HT1080 (cell line): ENCODE measurements at places on chromosomes 5 and 9. TPM values are rescaled to one million over a fixed set of nuclear protein-coding genes. Genes with fewer than 3 reads are reported as not detected.

DNA sequence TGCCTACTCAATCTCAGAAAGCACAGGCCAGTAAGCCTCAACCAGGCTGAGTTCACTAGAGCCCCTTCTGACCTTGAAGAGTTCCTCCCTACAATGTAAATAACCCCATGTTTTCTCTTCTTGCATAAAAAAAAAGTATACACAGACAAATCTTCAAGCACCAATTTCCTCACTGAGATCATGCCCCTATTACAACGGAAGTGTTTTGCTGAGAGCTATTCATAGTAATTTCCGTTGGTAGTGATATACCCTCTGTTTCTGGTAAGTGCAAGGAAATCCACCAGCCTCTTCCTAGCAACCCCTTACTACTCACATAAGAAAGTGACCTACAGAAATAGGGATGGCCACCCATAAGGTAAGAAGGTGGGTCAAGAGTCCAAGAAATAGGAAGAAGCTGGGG, 76.4 kb upstream of the TARS1 start:
- DNase-seq = no peak

DNA sequence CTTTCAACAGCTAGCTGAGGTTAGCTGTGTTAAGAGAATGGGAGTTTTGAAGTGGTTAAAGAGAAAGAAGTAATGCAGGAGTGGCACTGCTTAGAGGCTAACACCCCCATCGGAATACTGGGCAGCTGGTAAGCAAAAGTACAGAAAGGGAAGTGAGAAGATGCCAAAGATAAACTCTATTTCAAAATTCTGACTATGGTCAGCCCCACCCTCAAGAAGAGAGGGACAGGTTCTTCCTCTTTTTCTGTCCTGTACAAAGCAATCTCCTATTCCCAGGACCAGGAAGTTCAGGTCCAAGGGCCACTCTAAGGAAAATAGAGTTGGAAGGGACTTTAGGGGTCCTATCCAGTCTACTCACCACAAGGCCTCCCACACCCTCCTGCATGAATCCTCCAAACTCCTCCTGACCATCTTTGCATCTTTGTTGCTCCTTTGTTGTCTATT, 45.9 kb upstream of the JAK2 start:
- no peak for DNase-seq

DNA sequence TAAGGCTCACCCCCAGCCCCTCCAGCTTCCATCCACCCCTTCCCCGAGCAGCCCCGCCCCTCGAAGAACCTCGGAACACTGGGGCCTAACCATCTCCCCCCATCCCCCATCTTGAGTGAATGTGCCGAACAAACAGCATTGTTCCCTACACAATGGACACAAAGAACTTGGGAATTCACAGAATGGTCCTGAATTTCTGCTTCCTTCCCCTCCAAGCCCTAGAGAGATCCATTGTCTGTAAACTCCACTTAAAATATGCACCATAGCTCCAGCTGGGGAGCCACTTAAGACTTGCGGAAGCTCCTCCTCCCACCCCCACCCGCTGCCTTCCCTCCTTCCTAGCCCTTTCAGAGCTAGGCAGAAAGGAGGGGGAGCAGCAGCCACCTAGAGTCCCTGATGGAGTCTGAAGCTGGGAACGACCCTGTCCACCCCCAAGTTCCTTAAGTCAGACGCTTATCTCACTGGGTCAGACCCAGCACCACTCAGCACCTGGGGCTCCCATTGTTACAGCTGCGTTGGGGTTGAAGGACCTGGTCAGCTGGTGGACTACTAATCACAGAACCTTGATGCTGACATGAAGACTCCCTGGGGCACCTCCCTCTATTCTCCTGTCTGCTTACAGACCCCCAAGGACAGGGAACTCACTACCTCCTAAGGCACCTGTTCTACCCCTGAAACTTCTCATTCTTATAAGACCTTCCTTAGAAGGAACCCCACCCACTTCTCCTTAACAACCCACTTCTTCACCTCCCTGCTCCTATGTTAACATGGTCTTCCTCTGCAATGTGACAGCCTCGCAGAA, 61.4 kb downstream of the PCDH1 start:
- no peak for DNase-seq

GRCh38 chr5:154312576-154312975, 122.0 kb downstream of the GALNT10 start:
- peak; percentile 37 for DNase-seq

DNA sequence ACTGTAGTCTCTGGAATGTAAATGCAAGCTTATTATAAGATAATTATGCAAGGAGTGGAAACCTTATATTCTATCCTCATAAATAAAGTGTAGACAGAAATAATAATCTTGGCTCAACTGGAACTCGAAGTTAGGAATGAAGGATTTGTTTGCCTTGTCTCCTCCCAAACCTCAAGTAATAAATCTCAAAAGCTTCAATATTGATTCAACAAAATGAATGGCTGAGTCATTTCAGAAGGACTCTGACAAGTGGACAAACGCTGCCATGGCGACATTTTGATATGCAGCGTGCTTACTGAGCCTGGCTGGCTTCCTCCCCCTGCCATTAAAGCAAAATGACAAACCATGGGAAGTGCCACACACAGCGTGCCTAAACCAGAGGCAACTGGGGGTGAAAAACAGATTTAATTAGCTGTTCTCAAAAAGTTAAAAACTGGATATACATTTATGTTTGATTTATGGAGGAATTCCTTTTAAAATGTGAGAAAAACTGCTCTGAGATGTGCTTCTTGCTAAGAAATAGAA, 10.5 kb upstream of the ADGRV1 start:
- peak; percentile 54 for DNase-seq

GRCh38 chr5:170440771-170441392, 51.7 kb upstream of the KCNMB1 start:
- DNase-seq = no peak

- DNase-seq = no peak
Observed at GRCh38 chr5:131230406-131230805, 33.4 kb upstream of the CDC42SE2 start.

GRCh38 chr9:1522219-1522767, 472.1 kb downstream of the DMRT2 start:
- no peak for DNase-seq

GRCh38 chr5:174750711-174751110, 26.3 kb downstream of the MSX2 start:
- no peak for DNase-seq

DNA sequence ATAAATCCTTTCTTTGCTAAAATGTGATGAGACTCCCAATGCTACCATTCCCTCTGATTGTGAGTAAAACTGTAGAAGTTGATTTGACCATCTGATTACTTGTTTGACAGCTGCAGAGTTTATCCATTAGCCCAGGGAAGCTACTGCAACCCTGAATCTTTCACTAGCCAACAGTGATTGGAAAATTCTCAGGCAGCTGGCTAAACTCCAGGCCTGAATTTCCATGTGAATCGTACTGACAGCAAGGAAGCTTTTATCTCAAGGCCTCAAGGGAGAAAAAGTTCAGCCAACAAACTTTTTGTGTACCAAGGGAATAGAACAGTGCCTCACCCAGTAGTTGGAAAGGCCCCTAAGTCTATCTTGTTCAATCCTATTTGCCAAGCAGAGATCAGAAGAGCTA, 246.7 kb upstream of the TRPM3 start:
- DNase-seq = no peak

DNA sequence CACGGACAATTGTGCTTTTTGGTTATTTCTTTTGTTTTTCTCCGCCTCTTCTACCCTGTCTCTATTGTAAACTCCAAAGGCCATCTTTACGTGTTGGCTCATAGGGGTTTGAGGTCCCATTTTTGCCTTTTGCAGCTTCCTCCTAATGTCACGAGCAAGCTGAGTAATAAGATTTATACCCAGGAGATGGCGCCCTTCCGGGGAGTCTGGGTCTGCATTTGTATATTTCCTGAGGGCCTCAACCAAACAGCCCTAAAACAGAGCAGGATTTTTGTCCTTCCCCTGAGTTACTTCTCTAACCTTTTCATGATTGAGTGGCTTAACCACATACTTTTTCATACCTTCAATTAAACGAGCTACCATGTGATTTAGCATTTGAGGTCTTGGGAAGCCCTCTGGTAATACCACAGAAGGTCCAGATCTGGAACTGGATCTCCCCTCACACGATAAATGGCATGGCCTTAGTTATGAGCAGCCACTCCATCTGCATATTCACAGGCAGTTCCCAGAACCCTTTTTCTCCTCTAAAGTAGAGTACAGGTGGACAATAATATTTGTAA, 11.2 kb upstream of the CFAP95 start:
- DNase-seq = peak; percentile 36

DNA sequence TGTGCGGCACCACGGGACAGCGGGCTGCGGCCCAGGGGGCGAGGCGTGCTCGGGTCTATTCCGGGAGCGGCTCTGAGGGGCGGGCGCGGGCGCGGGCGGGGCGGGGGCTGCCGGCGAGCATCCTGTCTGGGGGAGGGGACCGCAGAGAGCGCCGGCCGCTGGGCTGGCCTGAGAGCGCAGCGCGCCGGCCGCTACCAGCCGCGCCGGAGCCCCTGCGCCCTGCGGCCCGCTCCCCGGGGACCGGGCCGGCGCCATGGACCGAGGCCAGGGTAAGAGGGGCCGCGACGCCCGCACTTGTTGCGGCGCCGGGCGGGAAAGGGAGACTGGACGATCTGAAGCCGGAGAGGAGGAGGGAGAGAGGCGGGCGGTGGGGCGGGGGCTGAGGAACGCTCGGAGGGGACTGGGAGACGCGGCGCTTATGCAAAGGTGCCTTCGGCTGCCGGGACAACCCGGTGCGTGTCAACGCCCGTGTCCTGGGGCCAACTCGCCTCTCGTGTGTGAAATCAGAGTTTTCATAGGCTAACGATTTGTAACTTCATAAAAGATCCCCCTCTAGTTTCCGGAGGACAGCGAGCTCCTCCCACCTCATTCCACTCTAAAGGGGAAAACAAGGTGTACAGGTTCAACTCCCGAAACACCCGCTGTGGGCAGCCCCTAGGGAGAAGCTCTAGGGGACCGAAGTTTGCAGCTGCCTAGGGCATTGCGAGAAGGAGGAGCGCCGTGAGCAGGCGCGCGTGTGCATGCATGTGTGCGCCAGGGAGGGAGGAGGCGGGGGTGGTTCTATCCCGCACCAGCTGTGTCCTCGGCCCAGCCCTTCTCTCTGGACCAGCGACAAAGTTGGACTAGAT, at the start of gene AFAP1L1:
Gene AFAP1L1, plus strand, starts transcription at position 144 of the 848 bp plus-strand sequence. Its CDS starts 110 bp downstream, at position 254.
- no peak for DNase-seq

GRCh38 chr9:110700953-110701352, 32.4 kb downstream of the MUSK start:
- DNase-seq = peak; percentile 46

DNA sequence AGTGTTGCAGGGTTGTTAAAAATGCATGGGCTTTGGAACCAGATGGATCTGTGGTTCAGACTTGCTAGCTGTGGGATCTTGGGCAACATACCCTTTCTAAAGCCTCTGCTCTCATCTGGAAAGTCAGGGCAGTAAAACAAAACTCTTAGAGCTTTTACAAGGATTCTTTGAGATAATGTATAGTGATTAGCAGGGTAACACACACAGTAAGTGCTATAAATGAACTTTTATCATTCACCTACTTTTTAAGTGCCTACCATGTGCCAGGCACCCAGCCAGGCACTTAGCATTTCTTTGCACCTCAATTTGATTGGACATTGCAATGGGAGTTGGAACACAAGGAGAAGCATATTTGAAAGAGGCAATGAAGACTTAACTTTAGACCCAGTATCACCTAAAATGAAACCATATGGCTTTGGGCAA, 208.6 kb upstream of the PAPPA start:
- DNase-seq = no peak

- DNase-seq = no peak
Observed at GRCh38 chr5:168334280-168334679, 42.8 kb downstream of the WWC1 start.

DNA sequence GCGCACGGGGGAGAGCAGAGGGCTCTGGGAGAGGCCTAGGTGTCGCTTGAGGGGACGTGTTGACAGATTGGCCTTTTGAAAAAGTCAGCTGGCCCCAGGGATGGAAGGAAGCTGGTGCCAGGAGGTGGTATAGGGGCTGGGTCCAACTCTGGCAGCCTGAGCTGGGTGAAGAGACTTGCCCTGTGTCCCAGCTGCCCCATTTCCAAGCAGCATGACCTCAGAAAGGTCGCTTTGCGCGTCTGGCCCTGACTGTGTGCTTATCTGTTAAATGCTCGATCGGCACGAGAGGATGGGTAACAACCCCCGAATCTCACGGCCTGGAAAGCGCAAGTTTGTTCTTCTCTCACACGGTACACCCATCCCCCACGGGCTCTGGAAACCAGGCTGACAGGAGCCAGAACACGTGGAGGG, 31.2 kb upstream of the LAMC3 start:
- no peak for DNase-seq

DNA sequence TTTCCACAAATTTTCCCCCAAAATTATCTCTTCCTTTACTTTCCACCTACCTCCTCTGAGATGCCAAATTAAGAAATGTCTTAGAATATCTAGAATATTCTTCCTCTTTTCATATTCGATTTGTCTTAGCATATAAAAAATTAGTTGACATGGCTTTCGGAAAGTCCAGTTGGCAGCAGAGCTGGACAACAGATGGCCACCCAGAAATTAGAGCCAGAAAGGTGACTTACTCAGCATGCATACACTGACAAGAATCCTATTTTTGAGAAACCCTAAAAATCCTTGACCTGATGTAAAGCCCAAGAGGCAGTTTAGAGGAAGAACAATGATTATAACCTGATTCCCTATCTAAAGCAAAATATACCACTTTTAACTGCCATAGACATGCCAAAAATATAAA, 22.0 kb downstream of the TMEM167A start:
- DNase-seq = no peak

The ADAMTS19 gene
- 0.06 and 0.17 TPM in 2 replicates for total RNA-seq

The LCN1 gene
- 0.33 TPM in 1 of 2 replicates, not detected in the other for total RNA-seq

The FYB1 gene
- total RNA-seq = not detected in 2 replicates

The IQGAP2 gene
- 0.10 and 0.16 TPM in 2 replicates for total RNA-seq

The DMRT3 gene
- not detected in 2 replicates for total RNA-seq

The INSL4 gene
- 0.33 and 0.39 TPM in 2 replicates for total RNA-seq

The PCSK1 gene
- total RNA-seq = 0.07 and 0.43 TPM in 2 replicates

The CRB2 gene
- total RNA-seq = not detected in 2 replicates
